ENCODE measurements at places on chromosomes 12 and 14.

- no peak for DNase-seq
Measured at GRCh38 chr14:68788275-68788995, 4.4 kb downstream of the ZFP36L1 start.

DNA sequence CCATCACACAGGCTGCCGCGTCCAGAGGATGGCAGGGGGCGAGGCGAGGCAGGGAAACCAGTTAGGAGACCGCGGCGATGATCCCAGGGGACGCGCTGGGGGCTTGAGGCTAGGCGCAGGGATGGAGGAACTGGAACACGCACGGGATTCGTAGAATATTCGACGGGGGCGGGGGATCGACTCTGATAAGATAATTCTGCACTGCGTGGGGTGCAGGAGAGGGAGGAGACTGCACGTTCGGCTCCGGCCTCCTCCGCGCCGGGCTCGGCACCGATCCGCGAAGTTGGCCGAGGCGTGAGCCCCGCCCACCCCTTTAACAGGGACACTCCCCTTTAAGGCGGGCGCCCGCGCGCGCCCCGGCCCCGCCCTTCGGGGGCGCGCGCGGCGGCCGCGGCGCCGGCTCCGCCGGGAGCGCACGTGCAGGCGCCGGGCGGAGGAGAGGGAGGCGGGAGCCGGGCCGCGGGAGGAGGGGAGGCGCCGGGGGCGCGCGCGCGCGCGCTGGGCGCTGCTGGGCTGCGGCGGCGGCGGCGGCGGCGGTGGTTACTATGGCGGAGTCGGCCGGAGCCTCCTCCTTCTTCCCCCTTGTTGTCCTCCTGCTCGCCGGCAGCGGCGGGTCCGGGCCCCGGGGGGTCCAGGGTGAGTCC lies at the start of gene ACVR1B:
TSS of gene ACVR1B (plus strand) at position 501 of the 644 bp plus-strand sequence. CDS start at position 546, 45 bp downstream.
- peak; percentile 81 for DNase-seq

- DNase-seq: no peak
Measured at GRCh38 chr14:99674064-99674650, 9.9 kb upstream of the CYP46A1 start.

DNA sequence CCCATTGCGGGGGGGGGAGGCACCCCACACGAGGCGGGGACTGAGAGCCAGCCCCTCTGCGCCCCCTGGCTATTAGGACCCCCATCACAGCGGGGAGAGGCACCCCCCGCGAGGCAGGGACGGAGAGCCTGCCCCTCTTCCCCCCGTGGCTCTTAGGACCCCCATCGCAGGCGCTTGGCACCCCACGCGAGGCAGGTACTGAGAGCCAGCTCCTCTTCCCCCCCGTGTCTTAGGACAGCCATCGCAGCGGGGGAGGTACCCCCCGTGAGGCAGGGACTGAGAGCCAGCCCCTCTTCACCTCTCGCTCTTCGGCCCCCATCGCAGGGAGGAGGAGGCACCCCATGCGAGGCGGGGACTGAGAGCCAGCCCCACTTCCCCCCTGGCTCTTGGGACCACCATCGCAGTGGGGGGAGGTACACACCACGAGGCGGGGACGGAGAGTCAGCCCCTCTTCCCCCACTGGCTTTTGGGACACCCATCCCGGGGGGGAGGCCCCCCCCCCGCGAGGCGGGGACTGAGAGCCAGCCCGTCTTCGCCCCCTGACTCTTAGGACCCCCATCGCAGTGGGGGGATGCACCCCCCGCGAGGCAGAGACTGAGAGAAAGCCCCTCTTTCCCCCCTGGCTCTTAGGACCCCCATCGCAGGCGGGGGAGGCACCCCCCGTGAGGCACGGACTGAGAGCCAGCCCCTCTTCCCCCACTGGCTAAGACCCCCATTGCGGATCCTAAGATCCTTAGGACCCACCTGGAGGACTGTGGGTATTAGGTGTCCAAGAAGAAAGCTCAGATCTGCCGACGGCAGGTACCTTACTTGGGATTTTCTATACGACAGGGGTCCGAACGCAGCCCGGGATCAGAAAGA lies 198.6 kb upstream of the PZP start:
- DNase-seq: no peak

DNA sequence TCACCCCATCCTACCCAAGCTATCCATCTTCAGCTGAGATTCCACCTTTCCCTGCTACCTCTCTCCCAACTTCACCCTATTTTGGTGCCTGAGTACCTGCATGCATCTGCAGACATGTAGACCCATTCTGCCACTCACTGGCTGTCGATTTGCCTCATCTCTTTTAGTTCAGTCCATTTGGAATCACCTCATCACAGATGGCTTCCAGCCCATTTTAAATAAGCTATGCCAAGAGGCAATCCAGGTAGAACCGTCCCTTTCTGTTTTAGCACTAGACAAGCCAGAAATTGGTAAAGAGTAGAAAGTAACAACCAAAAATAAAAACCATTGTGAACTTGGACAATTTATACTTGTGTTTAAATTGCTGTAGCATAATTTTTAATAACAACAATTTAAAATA lies 11.3 kb downstream of the SLC35F4 start:
- DNase-seq: no peak

DNA sequence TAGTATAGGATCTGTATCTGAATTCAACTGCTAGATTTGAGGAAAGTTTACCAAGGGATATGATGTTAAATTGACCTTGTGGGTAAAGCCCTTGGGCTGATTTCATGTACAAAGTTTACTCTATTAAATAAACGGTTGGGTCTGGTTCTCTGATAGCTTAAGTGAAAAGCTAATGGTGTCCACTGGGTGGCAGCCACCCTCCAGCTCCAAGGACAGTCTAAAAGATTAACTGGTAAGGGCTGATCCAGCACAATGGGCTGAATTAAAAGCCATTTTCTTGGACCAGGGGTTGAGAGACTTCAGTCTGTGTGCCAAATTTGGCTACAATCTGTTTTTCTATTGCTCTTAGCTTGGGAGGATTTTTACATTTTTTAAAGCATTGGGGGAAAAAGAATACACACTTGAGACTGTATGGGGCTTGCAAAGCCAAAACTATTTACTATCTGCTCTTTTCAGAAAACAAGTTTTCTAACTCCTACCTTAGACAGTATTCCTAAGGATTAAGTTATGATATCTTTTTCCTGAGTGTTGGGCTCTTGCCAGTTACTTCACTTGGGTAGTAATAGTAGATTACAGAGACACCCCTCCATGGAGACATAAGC lies 116.5 kb downstream of the GPHN start:
- DNase-seq: peak; percentile 11

DNA sequence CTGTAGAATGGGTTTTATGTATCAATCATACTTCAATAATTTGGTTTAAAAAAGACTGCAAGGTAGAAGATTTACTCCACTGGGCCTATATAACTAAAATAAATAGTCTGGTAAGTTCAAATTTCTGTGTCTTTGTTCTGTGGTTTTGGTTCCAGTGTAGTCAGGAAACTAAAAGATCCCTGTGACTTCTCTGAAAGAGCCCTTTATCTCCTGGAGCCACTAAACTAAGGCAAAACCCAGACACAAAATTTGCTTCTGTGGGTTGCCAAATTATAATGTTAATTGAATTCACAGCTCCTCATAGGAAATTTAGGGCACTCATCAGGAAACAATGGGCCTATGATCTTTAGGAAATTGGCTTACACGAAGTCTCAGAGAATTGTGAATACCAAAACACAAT lies 1038.4 kb downstream of the GALC start:
- DNase-seq: no peak

GRCh38 chr12:115394496-115395220 lies 710.7 kb upstream of the TBX3 start:
- no peak for DNase-seq

GRCh38 chr14:105317546-105317945 lies 3.0 kb downstream of the PACS2 start:
- no peak for DNase-seq

- DNase-seq: peak; percentile 89
Measured at GRCh38 chr12:54560374-54560858, 11.0 kb downstream of the PDE1B start.

DNA sequence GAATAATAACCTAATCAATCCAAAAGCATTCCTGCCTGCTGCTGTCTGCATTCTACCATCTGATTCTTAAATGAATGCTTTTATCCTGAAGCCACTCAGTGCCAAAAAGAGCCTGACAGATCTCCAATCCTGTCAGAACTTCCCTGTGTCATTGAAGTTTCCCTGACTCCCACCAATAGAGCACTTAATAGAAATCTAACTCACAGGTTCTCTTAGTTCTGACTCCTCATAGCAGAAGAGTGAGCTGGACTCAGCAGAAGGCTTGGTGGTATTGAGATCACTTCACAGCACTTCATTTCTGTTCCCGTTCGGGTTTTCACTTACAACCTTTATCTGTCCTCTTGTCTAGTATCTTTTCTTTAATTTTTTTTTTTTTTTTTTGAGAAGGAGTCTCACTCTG lies 102.6 kb downstream of the OTOGL start:
- no peak for DNase-seq

GRCh38 chr14:24146453-24146977 lies at the start of gene PSME2:
PSME2 (minus strand) TSS chr14:24146610; CDS start chr14:24146581, 29 bp downstream.
- DNase-seq: peak; percentile 94

DNA sequence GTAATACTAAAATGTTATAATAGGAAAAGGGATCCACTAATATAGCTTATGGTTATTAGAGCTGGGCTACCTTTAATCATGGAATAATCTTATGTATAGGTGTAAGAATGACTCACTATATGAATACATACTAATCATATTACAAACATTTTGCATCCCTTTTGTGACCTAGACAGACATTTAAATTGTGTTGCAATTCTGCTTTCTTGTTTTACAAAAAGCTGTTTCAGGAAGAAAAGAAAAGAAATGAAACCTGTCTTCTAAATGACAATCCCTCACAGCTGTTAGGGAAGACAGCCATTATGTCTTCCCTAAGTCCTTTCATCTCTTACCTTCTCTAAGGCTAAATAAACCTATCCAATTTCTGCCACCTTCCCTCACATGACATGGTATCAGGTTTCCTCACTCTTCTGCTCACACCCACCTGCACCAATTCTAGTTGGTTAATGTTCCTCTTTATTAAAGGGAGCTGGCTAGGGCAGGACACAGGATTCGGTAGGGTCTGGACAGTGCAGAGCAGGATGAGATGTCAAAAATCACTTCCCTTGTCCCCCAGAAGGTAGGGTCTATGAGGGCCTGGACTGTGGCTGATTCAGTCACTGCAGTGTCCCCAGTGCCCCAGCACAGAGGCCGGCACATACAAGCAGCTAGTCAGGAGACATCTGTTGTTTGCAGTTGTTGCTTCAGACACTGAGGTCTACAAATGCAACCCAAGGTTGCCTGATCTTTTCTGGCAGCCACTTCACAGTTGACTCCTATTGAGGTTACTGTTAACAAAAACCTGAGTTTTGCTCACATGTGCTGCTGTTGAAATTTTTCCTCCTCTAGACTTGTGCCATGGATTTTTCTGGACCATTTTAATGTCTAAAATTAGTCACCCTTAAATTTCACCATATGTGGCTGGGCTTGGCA lies 3.7 kb downstream of the DHRS7 start:
- DNase-seq: no peak

- no peak for DNase-seq
Measured at GRCh38 chr12:64323476-64324225, 66.9 kb downstream of the C12orf56 start.

DNA sequence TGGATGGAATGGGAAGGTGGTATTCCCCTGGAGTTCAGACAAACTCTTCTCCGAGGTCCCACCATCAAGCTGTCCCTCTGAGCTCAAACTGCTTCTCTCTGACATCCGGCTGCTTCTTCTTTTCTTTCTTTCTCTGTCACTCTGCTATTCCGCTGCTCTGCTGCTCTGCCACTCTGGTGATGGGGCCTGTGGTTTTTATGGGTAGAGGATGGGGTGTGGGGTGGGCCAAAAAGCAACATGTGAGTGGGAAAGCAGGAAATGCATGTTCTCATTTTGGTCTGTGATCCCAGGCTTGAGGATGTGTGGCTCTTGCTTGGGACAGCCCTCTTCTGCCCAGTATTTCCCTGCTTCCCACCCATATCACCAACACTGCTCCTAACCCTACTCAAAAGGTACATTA lies 30.6 kb downstream of the CLECL1 start:
- DNase-seq: no peak

Measured in activated naive CD4-positive, alpha-beta T cell treated with anti-CD3 and anti-CD28 coated beads, Interleukin-2, amount 50 U/mL, for 72 hours (primary cell).